ENCODE measurements at places on chromosomes 7 and 10.

- no peak for DNase-seq
Measured at GRCh38 chr10:32149252-32149955, 93.2 kb upstream of the KIF5B start.

DNA sequence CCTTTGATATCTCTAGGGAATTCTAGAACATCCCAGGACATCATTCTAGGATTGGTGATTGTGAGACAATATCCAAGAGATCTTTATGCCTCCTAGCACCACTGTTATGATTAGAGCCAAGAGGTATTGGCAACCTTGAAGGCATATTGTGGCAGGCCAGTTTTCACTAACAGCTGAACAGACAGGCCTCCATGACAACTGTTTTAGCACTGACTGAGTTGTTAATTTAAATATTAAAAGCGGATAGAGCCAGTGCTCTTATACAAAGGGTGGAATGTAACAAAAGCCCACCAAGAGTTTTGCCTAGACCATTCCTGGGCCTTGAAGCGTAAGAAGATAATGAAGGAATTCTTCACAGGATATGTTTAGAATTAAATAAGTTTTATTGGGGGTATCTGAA, 131.9 kb downstream of the DGKB start:
- DNase-seq: no peak

- no peak for DNase-seq
Measured at GRCh38 chr7:119105381-119105780, 880.9 kb downstream of the ANKRD7 start.

DNA sequence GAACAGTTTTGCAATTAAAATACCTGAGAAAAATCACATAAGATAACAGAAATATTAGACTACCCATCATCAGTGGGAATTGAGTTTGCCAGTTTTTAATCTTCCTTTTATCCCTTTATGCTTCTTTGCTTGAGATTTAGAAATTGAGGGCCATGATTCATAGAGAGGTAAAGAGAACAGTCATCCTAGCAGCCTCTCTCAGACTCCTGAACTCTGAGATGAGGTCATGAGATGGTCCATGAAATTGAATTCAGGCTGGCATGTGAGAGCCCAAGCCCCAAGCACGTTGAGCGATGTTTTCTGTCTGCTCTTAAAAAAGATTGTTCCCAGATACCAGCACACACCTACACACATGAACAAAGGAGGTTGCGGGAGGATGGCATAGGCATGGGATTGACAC, 91.1 kb downstream of the CREB5 start:
- DNase-seq: no peak

GRCh38 chr7:81299711-81300110, 380.9 kb upstream of the SEMA3C start:
- no peak for DNase-seq

DNA sequence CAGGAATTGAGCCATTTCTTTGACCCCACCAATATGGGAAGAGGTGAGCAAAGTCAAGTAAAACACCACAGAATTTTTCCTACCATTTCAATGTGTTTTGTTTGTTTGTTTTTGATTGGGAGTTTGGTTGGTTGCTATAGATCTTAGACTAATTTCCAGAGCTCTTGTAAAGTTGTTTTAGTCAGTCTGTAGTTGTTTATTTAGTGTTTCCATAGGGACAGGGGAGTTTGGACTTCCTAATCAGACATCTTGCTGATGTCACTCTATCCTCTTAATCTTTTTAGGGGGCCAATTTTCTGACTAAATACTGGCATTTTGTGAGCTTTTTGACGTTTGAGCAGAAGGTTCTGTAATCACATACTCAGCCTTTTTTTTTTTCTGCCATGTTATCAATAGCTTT, 266.9 kb downstream of the ABCA13 start:
- no peak for DNase-seq

DNA sequence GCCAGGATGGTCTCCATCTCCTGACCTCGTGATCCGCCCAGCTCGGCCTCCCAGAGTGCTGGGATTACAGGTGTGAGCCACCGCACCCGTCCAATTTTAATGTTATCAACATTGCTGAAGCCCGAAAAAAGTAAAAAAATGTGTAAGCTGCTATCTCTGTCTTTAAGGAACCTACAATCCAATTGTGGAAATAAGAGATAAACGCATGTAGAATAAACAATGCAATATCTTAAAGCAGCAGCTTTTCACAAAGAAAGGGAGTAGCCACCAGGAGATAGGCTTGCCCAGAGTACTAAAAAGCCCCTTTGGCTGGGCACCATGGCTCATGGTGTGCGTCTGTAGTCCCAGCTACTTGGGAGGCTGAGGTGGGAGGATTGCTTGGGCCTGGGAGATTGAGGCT, 282.9 kb upstream of the LYZL1 start:
- DNase-seq: no peak

- DNase-seq: no peak
Measured at GRCh38 chr7:146375170-146375569, 258.6 kb downstream of the CNTNAP2 start.

GRCh38 chr7:7884855-7885254, 83.7 kb upstream of the GLCCI1 start:
- DNase-seq: no peak

- DNase-seq: no peak
Measured at GRCh38 chr7:88586219-88586618, 173.3 kb upstream of the ZNF804B start.

DNA sequence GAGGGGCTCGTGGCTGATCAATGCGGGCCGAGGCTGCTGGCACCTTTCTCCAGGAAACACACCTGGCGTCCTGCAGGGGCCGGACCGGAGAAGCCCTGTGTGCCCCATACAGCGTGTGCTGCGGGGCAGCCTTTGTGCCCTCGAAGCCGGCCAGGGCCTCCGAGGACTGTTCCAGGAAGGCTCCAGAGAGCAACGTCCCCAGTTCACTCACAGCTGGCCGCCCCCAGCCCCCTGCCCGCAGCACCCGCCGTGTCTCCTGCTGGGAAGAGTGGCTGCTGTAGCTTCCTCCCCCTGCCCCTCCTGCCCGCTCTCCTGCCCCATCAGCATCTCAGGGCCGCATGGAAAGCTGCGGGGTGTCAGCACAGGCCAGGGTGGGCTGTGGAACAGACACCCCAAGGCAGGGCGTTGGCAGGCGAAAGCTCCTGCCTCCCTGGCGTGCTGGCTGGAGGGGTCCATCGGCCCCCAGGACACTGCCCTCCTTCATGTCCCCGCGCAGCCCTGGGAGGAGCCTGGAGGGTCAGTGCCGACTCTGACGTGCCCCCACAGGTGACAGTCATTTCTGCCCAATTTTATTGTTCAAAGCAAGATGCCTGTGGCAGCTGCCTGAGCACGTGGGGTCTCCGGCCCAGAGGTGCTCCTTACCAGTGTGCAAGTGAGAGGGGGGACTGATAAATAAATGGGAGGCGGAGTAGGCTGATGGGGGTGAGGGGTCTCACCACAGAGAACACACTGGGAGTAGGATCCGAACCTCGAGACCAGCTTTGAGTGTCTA, 95.8 kb upstream of the DIP2C start:
- no peak for DNase-seq

DNA sequence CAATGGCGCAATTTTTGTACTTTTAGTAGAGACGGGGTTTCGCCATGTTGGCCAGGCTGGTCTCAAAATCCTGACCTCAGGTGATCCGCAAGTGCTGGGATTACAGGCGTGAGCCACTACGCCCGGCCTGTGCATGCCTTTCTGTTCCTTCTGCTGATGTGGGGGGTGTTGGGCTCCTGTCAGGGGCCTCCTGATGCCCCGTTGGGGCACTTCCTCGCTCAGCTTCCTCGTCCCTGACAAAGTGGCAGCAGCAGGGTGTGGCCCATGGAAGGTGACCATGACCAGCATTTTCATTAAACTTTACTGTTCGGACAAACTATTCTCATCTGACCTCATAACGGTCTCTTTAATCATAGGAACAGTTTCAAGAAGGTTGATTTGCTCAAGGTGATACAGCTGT, 69.4 kb downstream of the TBXAS1 start:
- DNase-seq: no peak

DNA sequence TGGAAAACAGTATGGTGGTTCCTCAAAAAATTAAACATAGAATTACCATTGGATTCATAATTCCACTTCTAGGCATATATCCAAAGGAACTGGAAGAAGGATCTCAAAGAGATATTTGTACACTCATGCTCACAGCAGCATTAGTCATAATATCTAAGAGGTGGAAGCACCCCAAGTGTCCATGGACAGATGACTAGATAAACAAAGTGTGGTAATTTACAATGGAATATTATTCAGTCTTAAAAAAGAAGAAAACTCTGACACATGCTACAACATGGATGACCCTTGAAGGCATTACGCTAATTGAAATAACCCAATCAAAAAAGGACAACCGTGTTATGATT, 594.2 kb downstream of the KCNMA1 start:
- DNase-seq: no peak

DNA sequence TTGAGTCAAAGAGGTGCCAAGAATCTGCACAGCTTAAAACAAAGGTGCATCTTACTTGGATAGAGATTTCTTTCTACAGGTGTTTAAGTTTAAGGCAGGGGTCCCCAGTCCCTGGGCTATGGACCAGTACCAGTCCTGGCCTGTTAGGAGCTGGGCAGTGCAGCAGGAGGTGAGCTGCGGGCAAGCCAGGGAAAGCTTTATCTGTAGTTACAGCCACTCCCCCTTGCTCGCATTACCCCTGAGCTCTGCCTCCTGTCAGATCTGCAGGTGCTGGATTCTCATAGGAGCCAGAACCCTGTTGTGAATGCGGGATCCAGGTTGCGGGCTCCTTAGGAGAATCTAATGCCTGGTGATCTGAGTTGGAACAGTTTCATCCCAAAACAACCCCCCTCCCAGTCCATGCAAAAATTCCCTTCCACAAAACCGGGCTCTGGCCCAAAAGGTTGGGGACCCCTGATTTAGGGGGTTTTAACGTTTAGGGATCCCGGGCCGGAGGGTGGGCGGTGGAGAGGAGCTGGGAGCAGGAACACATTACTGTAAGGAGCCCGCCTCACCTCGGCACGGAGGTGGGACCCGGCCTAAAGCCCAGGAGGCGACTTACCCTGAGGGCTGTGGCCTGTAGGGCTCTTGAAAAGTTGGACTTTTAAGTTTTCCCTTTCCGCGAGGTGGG, 60.2 kb downstream of the ZNF467 start:
- DNase-seq: no peak

- no peak for DNase-seq
Measured at GRCh38 chr7:143980746-143981510, 19.2 kb upstream of the OR6B1 start.

DNA sequence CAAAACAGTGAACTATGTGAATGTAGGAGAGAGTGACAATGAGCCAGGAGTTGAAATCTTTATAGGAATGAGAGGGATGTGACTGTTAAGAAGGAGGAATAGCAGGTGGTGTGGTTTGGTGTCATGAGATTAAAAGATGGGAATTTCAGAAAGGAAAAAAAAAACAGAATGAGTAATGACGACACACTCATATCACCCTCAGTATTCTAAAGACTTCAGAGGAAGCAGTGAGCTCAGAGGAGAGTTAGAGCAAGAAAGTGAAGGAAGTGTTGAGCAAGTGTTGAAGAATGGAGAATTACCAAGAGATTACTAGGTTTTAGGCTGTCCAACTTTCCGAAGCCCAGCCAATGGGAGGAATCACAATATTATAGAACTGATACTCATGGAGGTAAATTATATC, 220.5 kb upstream of the HGF start:
- no peak for DNase-seq

DNA sequence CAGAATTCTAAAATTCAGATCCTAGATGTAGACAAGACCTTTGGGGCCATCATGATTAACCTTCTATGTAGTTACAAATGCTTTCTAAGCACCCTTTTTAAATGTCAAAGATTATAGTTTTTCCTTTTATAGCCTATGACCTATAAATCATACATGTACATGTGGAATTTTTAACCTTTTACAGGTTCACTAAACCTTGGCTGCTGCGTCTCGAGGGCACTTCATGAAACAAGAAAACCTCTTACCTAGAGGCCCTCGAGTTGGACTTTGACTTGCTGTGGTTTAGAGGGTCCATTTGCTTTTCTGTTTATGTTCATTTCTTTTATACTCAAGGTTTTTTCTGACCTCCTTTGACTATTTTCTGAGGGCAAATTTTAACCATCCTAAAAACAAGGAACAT, 302.2 kb downstream of the CSTF2T start:
- DNase-seq: no peak

GRCh38 chr7:107185716-107186115, 16.9 kb downstream of the HBP1 start:
- DNase-seq: no peak

GRCh38 chr10:62046522-62047227, 145.2 kb downstream of the ARID5B start:
- no peak for DNase-seq

DNA sequence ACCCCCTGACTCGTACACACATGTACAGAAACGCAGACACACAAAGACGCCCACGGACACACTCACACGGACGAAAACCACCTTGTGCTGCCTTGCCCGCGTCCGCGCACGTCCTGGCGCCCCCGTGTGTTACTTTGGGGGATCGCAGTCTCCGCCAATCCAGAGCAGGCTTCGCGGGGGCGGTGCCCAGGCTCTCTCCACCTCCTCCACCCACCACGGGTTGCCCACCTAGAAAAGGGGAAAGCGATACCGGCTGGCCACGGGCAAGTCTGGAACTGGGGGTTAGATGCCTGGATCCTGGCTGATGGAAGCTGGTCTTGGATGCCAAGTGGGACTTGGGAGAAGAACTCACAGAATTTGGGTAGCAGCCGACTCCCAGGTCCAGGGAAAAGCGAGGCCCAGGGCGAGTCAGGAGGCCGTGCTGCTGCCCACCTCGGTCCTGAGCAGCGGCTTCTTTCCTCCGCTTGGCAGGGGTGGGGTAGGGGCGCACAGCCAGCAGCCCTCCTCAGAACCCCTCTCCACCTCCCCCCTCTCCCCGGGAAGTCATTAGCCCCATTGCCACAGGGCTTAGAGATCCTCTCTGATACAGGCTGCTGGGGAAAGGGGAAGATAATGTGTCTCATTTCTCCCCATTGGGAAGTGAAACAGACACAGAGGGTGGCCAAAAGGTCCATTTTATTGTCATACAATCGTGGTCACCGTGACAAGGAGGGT, 4.6 kb upstream of the VGF start:
- DNase-seq: peak; percentile 67

DNA sequence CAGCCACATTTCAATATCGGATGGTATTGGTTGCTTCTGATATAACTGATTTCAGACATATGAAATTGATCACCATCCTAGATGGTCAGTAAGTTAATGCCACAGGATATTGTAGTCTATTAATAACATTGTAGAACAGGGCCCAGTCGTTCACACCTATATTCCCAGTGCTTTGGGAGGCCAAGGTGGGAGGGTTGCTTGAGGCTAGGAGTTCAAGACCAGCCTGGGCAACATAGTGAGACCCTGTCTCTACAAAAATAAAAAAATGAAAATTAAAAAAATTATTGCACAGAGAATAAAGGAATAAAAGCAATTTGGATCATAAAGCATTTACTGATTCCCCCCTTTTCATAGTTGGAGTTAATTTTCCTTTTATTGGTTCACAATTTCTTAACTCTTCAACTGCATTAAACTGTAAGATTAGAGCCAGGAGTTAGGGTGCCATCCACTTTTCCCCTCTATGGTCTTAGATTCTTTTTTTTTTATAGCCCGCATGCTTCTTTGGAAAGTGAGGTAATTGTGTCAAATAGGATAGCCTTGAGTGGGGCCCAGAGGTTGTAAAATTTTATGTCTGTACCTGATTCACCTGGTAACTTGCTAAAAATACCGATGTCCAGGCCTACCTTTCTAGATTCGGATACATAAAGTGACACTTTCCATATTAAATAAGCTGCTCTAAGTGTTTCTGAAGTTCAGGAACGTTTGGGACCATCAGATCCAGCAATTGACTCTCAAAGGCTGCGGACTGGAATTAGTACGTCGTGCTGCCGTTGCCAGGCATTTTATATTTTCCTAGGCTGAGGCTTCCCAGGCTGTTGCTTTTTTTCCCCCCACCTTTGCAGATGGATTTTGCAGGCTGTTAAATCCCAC, 24.7 kb downstream of the ADK start:
- DNase-seq: no peak

GRCh38 chr7:110975486-110975885, 115.4 kb upstream of the LRRN3 start:
- no peak for DNase-seq

Data from stimulated activated CD8-positive, alpha-beta memory T cell treated with anti-CD3 and anti-CD28 coated beads, Interleukin-4, amount 100 ng/mL, for 4 hours (primary cell).